ENCODE measurements at places on chromosomes 7 and 10.

DNA sequence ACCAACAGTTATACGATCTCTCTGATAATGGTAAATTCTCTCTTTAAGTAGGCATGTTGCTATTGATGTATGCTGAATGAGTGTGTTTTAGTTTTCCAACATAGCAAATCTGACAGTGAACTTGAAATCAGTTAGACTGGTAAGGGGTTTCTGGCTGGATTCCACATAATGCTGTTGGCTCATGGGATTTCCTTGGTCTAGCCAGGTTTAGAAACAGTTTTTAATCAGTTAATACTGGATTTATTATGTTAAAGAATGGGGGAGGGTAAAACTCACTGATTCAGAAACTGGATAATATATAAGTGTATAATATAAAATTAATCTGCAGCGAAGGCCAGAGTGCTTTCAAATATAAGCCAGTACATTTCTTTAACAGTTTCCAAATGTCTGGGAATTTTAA lies 55.6 kb downstream of the PCDH15 start:
- DNase-seq, result no peak

GRCh38 chr7:81226234-81226633 lies 307.4 kb upstream of the SEMA3C start:
- no peak for DNase-seq

GRCh38 chr7:80665526-80665925 lies 27.1 kb downstream of the CD36 start:
- DNase-seq, result no peak

GRCh38 chr10:11483201-11484148 lies 128.0 kb downstream of the USP6NL start:
- DNase-seq, result no peak

DNA sequence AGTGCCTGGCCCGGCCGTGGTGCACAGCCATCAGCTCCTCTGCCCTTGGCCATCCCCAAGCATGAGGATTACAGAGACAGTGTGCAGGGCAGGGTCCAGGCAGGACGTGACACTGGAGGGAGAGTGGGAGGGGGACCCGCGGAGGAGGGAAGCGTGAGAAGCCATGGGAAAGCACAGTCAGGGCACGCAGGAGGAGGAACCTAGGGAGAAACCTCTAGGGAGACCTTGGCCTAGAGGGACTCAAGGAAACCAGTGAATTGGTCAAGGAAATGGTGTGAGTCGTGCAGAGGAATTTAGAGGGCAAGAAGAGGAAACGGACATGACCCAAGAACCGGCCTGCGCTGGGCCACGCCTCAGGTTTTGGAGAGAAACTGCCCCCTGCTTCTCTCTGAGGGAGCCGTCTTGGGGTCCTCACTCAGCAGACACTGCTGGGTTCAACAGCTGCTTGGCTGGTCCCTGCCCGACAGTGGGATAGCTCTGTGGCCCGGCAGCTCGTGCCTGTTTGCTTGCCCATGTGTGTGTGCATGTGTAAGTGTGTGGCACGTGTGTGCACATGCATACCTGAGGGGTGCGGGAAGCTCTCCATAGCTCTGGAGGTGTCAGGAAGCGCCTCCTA lies 3.2 kb downstream of the OPN4 start:
- DNase-seq, result no peak

GRCh38 chr7:45156516-45157272 lies 897 bp upstream of the RAMP3 start:
- DNase-seq, result no peak

- DNase-seq, result no peak
Observed at GRCh38 chr10:34407324-34407805, 407.7 kb downstream of the PARD3 start.

DNA sequence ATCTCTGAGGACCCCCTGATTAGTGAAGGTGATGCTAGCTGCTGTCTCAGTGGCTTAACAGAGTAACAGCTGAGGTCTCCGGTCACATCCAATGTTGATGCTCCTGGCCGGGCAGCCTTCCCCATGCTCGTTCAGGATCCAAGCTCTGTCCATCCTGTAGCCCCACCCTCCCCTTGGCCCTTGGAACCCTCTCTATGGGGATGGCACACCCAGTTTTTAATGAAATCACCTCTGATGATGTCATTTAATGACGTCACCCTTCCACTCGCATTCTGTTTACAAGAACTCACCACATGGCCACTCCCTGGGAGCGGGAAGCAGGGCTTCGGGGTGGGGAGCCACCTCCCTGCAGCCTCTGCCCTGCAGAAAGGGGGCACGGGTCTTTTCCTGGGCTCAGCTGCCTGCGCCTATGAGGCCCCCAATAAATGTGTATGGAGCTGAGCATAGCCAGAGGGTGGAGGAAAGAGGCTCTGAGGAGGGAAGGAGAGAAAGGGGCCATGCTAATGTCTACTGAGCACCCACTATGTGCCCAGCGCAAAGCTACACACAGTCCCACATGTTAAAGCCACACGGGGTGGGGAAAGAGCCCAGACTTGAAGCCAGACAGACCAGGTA lies 95.5 kb downstream of the OAT start:
- DNase-seq, result no peak

Measured in small intestine (tissue), 16 donors.